ENCODE measurements at places on chromosomes 1 and 21.

DNA sequence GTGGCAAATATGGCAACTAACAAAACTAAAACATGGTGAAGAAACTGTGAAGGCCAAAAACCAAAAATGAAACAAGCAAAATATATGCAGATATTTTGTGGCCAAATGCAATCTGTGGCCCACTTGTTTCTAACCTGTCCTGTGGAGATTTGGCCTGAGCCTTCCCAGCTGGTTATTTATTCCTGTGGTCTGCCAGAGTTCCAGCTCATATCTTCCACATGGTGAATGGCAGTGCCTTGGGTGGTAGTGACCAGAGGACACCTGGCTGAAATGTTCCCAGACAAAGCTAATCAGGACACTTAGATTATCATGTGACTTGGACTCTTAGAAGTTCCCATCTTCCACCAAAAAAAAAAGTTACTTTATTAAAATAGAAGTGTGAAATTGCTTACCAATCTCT lies 39.7 kb downstream of the RNASEL start:
- DNase-seq = no peak

GRCh38 chr1:175463853-175464252 lies 271.3 kb upstream of the KIAA0040 start:
- DNase-seq = no peak

DNA sequence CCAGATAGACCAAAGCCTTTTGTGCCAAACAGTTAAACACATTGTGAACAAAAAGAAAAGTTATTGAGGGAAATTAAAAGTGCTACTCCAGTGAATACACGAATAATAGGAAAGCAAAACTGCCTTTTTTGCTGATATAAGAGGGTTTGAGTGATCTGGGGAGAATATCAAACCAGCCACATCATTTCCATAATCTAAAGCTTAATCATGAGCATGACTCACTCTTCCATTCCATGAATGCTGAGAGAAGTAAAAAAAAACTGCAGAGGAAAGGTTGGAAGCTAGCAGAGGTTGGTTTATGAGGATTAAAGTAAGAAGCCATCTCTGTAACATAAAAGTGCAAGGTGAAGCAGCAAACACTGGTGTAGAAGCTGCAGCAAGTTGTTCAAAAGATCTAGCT lies 350.6 kb upstream of the NCAM2 start:
- peak; percentile 61 for DNase-seq

GRCh38 chr1:30295674-30296073 lies 427.7 kb downstream of the MATN1 start:
- no peak for DNase-seq

GRCh38 chr1:171858696-171859095 lies 17.4 kb downstream of the DNM3 start:
- DNase-seq = no peak

DNA sequence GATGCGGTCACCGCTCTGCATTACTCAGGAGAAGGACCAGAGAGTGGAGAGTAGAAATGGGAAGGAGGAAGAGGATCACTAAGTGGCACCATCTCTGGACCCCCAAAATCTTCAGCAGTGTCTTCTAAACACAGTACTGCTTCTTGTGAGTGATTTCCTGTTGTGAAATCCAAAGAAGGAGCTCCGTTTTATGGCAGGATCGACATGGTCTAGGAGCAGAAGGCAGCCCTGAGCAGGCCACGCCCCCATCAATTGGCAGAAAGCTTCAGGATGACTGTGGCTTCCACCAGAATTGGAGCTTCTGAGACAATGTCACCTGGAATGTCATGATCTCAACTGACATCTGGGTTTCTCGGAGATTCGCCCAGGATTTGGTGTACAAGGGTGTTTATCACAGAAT lies 171.5 kb downstream of the ADSS2 start:
- peak; percentile 40 for DNase-seq

DNA sequence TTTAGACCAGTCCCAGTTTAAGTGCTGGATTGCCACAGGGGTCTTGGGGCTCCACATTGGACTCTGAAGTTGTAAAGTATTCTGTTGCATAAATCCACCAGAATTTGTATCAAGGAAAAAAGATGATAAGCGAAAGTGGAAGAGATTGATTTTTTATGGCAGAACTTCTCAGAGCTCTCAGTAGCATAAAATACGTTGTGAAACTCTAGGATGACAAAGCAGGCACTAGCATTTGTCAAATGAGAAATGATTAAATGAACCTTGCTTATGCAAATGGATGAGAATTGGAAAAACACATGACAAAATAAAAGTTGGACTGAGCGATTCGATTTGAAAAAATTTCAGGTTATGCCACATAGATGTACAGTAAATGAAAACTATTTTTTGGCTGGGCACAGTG lies 253.8 kb upstream of the RAB4A start:
- no peak for DNase-seq

GRCh38 chr1:234734412-234734835 lies 124.4 kb upstream of the IRF2BP2 start:
- no peak for DNase-seq

GRCh38 chr1:32728413-32729077 lies 26.0 kb upstream of the SYNC start:
- DNase-seq = no peak

DNA sequence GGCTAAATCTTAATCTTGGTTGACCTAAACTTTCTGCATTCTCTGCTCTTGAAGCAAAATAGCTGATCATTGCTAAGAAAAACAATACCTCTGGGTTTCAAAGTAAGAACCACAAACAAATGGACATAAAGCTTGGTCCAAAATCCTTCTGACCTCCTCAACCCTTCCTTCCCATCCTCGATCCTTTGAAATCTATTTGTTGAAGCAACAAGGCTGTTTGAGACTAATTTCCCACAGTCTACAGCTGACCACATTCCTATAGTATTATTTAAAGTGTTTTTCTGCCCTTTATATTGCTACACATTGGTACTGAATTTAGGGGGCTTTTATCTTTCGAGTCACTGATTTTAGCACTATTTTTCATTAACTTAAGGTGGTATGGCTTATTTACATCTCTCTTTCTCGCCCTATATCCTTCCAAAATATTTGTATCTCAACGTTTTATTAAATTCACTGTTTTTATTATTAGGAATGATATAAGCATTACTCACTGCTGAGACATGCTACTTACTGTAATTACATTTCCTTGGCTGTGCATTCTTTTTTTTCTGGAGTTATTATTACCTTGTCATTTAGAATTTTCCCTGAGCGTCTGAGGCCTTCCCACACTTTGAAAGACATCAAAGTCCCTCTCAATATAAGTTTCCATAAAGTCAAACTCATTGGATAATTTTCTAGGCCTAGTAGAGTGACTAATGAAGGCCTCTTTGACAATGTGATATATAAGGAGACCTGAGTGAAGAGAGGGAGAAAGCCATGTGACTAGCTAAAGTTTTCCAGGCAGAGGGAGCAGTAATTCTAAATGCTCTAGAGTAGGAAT lies 73.9 kb downstream of the RAB3GAP2 start:
- DNase-seq = peak; percentile 16

- no peak for DNase-seq
Observed at GRCh38 chr1:29438991-29439390, 202.7 kb downstream of the PTPRU start.

GRCh38 chr21:17526776-17527175 lies 13.9 kb downstream of the CXADR start:
- no peak for DNase-seq

DNA sequence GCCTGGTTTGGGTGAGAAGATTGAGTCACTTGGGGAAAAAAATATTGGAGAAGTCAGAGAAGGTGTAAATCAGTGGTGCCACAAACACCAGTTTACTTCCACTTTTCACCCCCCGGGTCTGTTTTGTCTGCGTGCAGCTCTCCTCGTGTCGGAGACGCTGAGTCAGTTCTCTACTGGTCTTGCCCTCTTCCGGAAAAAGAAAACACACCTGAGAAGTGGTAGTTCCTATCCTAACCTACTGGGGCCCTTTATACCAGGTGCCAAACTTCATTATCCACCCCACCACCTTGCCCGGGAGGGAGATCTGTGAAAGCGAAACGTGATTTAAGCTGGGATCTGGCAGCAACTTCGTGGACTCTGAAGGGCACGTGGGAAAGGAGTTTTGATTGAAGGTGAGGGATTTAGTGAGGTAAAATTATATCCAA lies 855 bp upstream of the IVNS1ABP start:
- peak; percentile 54 for DNase-seq

DNA sequence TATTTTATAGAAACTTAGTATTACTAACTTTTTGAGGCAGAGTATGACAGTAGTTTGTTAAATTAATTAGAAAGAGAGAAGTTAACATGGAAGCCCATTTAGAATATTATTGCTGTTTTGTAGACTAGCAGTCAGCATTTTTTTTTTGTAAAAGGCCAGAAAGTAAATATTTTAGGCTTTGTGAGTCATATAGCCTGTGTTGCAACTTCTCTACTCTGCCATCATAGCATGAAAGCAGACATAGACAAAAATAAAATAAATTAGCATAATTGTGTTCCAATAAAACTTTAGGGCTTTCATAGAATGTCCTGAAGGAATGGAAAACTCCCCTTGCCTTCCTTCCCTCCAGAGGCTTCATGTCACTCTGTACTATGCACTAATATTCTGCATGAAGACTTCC lies 12.3 kb upstream of the RGS4 start:
- DNase-seq = peak; percentile 32

DNA sequence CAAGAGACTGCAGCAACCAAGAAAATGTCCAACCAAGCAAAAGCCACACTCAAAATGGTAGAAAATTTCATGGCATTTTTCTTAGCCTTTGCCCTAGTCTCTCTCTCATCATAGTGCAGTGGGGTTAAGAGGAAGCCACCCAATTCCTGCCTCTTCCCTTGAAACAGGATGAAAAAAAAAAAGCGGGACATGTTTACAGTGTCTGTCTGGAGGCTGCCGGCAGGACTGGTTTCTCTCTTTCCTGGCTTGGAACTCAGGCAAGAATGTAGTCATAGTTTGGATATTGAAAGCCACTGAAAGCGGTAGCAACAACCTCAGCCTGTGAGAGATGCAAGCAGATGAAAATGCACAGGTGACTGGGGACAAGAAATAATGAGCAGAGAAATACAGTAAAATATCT lies 13.3 kb upstream of the TNFSF18 start:
- peak; percentile 23 for DNase-seq

DNA sequence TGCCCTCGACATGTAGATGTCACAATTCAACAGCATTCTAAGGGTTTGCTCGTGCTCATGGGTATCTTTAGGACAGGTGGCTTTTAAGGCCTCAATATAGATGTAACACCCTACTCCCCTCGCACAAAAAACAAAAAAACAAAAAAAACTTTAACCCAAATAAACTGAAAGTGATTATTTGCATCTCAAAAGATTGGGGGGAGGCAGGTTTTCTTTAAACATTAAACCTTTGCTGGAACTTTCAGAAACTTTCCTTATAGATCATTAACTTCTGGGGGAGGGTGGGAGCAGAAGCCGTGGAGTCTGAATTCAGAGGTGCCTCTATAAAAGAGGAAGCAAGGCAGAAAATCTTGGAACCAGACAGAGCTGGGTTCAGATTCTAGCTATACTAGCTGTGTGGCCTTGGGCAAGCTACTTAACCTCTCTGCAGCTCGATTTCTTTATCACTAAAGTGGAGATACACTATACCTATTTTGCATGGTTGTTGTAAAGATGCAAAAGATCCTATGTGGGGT lies 3.2 kb upstream of the KIAA1614 start:
- no peak for DNase-seq

- DNase-seq = no peak
Observed at GRCh38 chr1:53787655-53788054, 48.7 kb upstream of the GLIS1 start.

- no peak for DNase-seq
Observed at GRCh38 chr1:115560027-115560426, 81.7 kb upstream of the VANGL1 start.

DNA sequence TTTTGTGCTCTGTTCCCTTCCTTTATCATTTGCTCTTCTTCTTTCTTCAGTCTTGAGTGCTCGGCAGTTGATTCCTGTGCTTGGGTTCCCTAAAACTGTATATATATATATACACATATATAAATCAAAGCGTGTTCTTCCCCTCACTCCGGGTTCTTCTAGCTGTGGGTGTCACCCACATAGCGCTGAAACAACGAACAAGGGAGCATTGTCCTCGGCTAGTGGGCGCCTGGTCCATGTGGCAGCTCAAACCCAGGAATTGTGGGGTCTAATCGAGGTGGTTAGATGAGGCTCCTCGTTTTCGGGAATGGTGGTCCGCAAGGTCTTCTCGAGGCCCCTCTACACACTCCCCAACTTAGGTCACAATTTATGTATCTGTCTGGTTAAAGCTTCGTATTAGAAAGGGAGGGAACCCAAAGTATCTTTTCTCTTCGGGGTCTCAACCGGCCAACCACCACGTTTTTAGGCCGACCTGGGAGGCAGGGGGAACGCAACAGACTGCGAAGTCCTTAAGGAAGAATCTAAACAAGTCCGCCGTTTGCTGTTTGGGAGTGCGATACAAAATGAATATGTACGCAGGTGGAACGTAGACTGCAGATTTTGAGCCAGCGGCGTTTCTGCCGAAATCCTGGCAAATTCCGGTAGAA lies 504 bp upstream of the SDHC start:
- DNase-seq = no peak

DNA sequence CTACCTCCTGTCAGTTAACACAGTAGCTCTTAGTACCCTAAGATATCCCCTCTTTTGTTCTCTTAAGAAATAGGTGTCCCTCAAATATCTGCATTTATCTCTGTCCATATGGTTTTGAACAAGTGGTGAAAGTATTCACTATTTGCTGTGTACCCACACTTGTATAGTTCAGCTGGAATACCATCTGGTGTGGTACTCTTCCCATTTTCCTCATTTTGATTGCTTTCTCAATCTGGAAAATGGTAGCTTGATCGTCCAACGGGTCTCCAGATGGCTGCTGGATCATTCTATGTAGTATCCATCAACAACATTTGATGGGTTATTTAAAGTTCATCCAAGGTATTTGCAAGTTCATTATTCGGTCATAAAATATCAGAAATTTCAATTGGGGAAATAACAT lies 100.3 kb upstream of the DPYD start:
- DNase-seq = no peak

GRCh38 chr1:167629681-167630567 lies at the start of gene RCSD1:
Gene RCSD1, plus strand, starts transcription at chr1:167630232. Its CDS starts 192 bp downstream, at chr1:167630424.
- peak; percentile 8 for DNase-seq

GRCh38 chr1:212110617-212111016 lies 75.1 kb downstream of the DTL start:
- DNase-seq = no peak

DNA sequence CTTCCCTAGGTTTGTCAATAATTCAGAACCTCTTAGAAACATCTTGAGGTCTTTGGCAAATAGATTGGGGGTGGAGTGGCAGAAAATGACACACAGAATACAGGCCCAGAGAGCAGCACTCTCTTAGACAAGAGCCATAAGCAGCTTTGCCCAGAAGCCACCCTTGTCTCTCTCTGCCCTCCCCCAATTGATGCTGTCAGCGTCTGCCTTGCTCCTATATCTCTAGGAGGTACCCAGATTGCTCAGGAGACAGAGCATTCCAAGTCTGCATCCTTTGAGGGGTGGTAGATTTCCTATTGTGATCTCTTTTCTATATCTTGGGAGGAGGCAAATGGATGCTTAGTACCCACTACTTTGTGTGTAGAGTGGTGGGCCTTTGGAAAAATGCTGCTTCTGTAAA lies 1.8 kb downstream of the RGL1 start:
- DNase-seq = no peak

DNA sequence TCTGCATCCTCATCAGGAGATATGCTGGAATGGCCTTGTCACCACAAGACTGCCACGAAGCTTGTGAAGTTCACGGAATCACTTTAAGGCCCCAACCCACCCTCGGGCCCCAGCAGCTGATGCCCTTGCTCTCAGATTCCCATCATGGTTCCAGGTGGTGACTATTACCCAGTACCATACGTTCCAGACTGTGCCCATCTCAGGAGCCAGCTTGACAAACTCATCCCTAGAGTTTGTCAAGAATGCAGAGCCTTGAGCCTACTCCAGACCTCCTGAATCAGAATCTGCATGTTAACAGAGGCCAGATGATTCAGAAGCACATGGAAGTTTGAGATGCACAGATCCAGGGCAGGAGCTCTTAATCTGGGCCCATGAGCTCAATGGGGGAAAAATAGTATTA lies 53.9 kb upstream of the RBM15 start:
- DNase-seq = no peak
